Bronchial smooth muscle cell (primary cell): ENCODE measurements at places on chromosomes 13 and 19. TPM values are rescaled to one million over a fixed set of nuclear protein-coding genes. Genes with fewer than 3 reads are reported as not detected.

Gene MEDAG
- total RNA-seq: 105 and 137 TPM in 2 replicates

Gene RGCC
- 1.1 and 2.4 TPM in 2 replicates for total RNA-seq

Gene LATS2
- 10.2 and 12.0 TPM in 2 replicates for total RNA-seq

Gene CLDN10
- not detected in 2 replicates for total RNA-seq

Gene KLF1
- total RNA-seq: not detected in 2 replicates

Gene HOOK2
- 16.4 and 22.4 TPM in 2 replicates for total RNA-seq

Gene CTXN1
- total RNA-seq: 0.26 and 0.63 TPM in 2 replicates

Gene RASIP1
- 1.4 and 1.6 TPM in 2 replicates for total RNA-seq

Gene U2AF1L4
- 10.7 and 10.9 TPM in 2 replicates for total RNA-seq
